ENCODE measurements at places on chromosomes 2 and 18.

- no peak for DNase-seq
Observed at GRCh38 chr2:74381751-74382150, 1.6 kb upstream of the DCTN1 start.

DNA sequence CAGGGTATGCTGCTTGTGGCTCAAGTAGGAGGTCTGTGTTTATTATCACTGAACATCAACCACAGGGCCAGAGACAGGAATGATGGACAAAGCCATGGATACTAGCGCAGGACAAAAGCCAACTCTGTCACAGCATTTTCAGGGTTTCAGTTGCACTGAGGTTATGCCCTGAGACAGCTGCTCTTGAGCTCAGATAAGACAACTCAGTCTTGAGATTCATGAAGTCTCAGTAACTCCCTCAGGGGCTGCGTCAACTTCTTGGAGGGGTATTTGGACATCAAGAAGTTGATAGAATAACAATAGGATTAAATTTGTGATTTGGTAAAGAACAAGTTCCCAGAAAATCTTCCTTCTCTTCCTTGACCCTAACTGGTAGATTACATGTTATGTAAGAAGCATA lies 287.0 kb upstream of the SLC14A2 start:
- DNase-seq: no peak

DNA sequence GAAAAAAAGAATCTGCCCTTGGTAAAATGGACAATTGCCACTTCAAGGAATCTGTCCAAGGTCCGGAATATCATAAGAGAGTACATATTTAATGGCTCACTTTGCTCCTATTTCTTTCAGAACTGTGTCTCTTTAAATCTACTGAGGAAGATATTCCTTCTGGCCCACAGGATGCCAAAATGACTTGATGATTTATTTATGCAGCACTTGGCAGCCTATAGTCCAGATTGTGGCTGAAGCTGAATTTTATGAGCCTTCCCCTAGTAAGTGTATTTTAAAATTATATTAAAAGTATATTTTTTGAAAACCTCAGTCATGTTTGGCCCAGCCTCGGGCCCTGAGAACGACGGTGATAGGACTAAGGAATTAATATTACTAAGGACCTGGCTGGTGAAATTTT lies 465.1 kb upstream of the HNRNPA3 start:
- DNase-seq: no peak

GRCh38 chr18:29140590-29140989 lies 963.7 kb upstream of the CDH2 start:
- DNase-seq: no peak

DNA sequence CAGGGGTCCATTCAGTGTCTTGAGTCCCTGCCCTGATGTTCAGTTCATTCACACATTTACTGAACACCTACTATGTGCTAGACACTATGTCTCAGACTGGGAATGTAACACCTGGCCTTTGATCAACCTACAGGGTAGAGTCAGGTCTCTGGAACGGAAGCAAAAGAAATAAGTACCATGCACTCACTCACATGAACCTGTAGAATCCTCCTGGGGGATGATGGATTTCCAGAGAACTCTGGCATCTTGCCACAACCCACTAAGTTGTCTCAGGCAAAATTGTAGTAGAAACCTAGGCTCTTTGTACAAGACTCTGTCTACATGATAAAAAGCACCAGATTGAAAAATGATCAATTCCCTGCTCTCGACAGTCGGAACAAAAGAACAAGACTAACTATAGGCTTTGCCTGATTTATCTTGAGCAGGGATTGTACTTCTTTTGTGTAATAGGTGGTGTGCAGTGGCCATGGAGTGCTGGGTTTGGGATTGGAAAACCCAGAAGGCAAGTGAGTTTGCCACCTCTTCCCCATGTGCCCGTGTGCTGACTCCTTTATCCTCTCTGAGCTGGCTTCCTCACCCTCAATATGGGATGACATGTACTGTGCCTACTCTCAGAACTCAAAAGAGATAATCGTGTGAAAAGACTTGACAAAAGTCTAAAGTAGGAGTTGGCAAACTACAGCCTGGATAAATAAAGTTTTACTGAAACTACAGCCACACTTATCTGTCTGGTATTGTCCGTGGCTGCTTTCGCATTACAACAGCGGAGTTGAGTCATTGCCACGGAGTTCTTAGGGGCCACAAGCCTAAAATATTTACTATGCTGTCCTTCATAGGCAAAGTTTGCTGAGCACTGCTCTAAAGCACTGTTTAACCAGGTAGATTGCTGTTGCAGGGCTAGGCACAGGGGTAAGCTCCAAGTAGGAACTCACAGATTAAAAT lies 4.4 kb downstream of the CAPN14 start:
- no peak for DNase-seq

DNA sequence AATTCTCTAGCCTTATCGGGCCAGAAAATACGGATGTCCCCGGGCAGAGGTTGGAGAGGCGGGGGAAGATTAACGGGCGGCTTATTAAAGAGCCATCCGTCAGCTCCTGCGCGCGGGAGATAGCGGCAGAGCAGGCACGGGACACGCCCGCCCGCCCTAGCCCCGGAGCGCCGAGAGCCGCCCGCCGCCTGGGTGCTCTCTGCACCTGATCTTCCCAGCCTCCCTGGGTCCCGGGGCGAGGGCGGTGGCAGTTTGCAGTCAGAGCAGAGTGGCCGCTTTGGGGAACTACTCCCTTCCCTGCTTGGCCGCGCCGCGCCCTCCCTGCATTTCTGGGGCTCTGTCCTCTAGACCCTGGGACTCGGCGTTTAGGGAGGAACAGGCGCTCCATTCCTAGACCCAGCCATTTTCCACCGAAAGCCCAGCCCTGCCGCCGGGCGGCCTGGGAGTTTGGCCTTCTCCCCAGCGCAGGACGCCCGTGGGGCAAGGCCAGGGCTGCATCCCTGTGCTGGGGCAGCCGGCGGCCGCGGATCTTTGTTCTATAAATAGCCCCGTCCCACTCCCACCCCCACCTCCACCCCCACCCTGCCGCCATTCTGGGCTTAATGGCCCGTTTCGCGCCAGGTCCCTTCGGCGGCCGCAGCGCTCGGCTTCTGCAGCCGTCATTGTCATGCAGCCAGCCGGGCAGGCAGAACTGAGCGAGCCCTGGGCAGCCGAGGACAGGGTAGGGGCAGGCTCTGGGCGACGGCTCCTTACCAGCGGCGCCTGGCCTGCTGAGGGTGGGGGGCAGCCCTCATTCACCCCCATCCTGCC lies 6.6 kb downstream of the GAD1 start:
- no peak for DNase-seq

Measured in NCI-H1417 treated with DMSO at 0.1 percent for 48 hours (cell line).